Renal pelvis (tissue), 12 donors: ENCODE measurements at places on chromosomes 11 and 22.

- DNase-seq: no peak
Measured at GRCh38 chr22:38215156-38216038, 13.6 kb downstream of the MAFF start.

GRCh38 chr11:73761403-73761945 lies 600 bp upstream of the RAB6A start:
- DNase-seq: no peak

DNA sequence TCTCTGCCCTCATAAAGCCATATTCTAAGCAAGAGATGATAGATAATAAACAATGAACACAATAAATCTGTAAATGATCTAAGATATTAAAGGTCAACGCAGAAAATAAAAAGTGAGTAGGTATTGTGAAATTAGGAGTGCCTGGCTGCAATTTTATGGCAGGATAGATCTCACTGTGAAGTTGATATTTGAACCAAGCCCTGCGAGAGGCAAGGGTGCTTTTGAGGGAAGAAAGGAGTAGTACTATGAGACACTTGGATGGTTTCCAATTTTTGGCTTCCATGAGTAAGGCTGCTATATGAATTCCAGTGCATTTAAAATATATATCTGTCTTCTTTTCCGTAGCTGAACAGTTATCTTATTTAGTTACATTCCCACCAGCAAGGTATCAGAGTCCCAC lies 720.0 kb upstream of the CNTN5 start:
- no peak for DNase-seq

- DNase-seq: no peak
Measured at GRCh38 chr11:15194671-15195415, 80.1 kb downstream of the INSC start.

GRCh38 chr22:34897126-34897525 lies 168.8 kb upstream of the ISX start:
- DNase-seq: no peak
